ENCODE measurements at places on chromosomes 11 and 22. TPM values are rescaled to one million over a fixed set of nuclear protein-coding genes. Genes with fewer than 3 reads are reported as not detected.

The RBM4 gene
- total RNA-seq: 140 TPM

The DBX1 gene
- total RNA-seq: not detected

The KRTAP5-1 gene
- total RNA-seq: not detected

The BDNF gene
- total RNA-seq: not detected

The MRGPRE gene
- total RNA-seq: not detected

GRCh38 chr11:86172894-86173293 is 71.7 kb upstream of the EED start:
- no peak overlapping the region for H3K4me3 ChIP-seq
- no peak for DNase-seq
- H3K36me3 ChIP-seq: no peaks in the 10 kb centered on the region
- H3K27ac ChIP-seq: no peak overlapping the region
- H3K27me3 ChIP-seq: no peaks in the 10 kb centered on the region

DNA sequence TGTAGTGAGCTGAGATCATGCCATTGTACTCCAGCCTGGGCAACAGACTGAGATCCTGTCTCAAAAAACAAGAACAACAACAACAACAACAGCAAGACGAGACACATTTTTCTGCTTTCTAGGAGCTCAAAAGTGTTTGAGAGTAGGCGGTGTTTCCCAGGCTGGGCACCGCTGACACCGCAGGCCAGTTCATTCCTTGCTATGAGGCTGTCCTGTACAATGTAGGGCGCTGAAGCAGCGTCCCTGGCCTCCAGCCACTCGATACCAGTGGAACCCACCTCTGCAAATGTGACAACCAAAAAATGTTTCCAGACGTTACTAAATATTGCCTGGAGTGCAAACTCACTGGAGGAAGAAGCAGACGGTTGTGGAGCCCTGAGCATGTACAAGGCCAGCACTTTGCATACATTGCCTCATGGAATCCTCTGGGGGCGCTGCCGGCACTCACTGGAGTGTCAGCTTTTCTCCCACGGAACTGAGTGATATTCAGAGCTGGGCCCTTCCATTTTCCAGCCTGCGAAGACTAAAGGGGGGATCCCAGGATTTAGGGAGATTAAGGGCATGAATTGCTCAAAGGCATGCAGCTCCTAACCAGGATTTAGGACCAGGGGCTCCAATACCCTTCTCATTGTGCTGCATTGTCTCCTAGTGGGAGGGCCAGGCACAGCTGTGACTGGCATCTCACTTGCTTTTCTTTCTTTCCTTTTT is 5.8 kb upstream of the MIEF1 start:
- no peak overlapping the region for H3K4me3 ChIP-seq
- no peaks in the 10 kb centered on the region for H3K36me3 ChIP-seq
- peaks cover 14% of the 10 kb centered on the region for H3K4me1 ChIP-seq
- no peak overlapping the region for H3K27ac ChIP-seq

- no peak for DNase-seq
- H3K36me3 ChIP-seq: no peaks in the 10 kb centered on the region
- no peak overlapping the region for H3K4me3 ChIP-seq
- no peaks in the 10 kb centered on the region for H3K4me1 ChIP-seq
- peaks cover 3% of the 10 kb centered on the region for H3K27me3 ChIP-seq
Observed at GRCh38 chr11:79274636-79275331, 166.0 kb downstream of the TENM4 start.

DNA sequence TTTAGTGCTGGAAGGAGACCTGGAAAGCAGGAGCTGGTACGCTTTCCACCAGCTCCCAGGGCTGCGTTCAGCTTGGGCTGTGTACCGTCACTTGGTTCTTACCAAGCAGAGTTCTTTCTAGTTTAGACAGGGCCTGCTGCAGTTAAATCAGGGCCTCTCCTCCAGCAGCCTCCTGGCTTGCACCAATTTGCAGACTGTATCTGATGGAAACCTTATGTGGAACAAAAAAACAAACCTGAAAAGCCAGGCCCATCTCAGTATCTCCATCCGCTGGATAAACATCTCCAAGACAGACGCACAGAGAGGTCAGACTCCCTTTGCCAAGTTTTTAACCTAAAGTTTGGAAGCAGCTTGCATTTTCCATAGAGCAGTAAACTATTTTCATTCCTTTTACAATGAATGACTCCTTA is 288.6 kb upstream of the SORL1-AS1 start:
- H3K4me3 ChIP-seq: no peak overlapping the region
- peaks cover 3% of the 10 kb centered on the region for H3K27me3 ChIP-seq
- no peak for DNase-seq
- no peaks in the 10 kb centered on the region for H3K36me3 ChIP-seq

DNA sequence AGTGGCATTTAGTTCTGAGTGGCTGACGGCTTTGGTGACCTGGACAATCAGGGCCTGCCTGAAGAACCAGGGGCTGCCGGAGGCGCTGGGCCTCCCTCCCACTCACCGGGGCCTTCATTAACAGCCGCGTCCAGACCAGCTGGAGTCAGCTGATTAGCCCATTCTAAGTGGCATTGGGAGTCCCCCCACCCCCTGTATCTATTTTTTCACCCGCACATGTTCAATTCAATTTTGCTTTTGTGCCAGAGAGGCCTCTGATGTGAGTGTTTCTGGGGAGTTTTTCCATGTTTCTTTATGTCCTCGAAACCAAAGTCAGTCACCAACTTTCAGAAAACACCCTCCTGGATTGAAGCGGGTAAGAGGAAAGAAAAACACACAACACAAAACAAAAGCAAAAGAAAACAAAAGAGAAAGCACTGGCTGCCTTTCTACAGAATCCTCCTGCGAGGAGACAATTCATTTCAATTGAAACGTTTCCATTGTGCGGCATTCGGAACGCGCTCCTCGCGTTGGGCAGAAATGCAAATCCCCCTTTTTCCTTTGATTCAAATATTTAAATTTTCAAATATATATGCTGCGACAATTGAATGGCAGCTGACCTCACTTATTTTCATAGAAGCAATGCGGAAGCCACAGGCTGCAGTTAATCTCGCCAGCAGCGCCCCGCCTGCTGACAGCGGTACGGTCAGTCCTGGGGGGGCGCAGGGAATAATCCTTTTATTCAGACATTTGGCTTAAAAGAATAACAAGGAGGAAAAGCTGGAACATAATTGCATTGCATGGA is 17.7 kb downstream of the CDKN1C start:
- no peak overlapping the region for H3K4me3 ChIP-seq
- H3K36me3 ChIP-seq: no peaks in the 10 kb centered on the region
- peaks cover 15% of the 10 kb centered on the region for H3K4me1 ChIP-seq
- peaks cover 69% of the 10 kb centered on the region for H3K27me3 ChIP-seq
- DNase-seq: no peak

GRCh38 chr11:117595440-117595839 is 201.6 kb downstream of the DSCAML1 start:
- no peaks in the 10 kb centered on the region for H3K4me1 ChIP-seq
- no peak for DNase-seq
- H3K27me3 ChIP-seq: peaks cover 7% of the 10 kb centered on the region
- no peak overlapping the region for H3K27ac ChIP-seq
